CD4-positive, alpha-beta T cell treated with Interleukin-17A for 4 hours (primary cell): ENCODE measurements at places on chromosomes 3 and 15.

DNA sequence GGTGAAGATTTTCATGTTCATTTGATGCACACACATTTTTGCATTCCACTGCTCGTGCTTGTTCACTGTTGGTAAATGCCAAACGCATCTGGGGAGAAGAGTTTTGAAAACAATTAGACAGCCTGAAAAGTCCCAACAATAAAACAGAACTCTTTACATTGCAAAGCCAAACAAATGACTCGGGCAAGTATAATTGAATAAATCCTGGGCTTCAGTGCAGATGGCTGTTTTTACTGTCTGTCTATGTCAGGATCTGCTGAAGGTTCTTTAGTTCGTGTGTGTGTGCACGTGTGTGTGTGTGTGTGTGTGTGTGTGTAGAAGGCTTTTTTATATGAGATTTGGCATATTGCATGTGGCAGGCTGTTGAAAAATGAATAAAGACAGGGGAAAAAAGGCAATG lies 277.5 kb upstream of the CDIN1 start:
- no peak for DNase-seq

DNA sequence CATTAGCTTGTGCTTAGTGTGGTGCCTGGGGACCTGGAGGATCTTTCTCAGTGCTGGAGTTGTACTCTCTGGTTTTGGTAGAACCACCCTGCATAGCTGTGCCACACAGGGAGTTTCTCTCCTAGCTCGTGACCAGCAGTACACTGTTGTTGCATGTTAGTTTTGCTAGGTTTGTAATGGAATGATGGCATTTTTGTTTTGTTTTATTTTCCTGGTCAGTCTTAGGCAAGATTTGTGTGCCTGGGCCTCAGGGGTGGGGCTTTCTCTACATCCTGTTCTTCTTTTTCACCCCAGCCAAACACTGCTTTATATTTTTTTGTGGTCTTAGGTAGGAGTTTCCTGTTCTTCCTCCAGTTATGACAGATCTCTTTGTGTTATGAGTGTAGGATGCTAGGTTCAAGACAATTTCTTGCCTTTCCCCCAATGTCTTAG lies 534.5 kb upstream of the KCNMB2 start:
- DNase-seq: peak; percentile 32

GRCh38 chr15:69525543-69525942 lies 72.9 kb downstream of the RPLP1 start:
- no peak for DNase-seq

GRCh38 chr15:91706322-91707032 lies 147.0 kb upstream of the SLCO3A1 start:
- peak; percentile 86 for DNase-seq

- peak; percentile 72 for DNase-seq
Observed at GRCh38 chr3:152183473-152183872, 85.3 kb upstream of the MBNL1 start.

GRCh38 chr3:42655331-42655888 lies 1.9 kb downstream of the ZBTB47 start:
- no peak for DNase-seq

GRCh38 chr15:97755726-97756125 lies 204.8 kb upstream of the ARRDC4 start:
- no peak for DNase-seq
